ENCODE measurements at places on chromosomes 16 and 17.

DNA sequence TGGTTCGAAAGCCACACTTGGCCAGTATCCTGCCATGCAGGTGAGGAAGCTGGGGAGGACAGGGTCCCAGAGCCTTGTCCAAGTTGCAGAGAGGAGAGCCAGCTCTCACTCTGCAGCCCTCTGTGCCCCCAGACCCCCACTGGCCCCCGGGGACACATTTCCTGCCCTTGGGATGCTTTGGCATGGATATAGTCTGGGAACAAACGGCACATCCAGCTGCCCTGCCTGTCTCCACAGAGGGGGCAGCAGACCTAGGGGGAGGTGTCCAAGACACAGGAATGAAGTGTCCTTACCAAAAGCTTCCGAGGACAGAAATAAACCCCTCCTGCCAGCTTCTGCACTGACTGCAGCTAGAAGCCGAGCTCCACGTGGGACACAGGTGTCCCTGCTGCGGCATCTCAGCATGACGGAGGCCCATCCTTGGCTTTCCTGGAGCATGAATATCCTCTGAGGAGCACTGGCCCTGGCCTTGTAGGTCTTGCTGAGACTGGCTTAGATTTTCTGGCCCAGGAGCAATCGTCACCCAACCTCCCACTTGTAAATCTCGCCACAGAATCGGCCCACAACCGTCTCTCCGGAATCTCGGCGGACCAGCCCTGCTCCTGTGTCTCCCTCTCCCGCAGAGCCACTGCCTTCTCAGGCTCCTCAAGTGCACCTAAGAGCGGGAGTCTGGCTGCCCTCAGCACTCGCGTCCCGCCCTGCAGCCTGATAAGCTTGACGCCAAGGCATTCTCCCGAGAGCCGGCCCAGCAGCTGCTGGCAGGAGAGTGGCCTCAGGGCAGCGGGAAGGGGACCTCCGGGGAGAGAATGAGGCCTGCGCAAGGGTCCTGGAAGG lies 1.1 kb upstream of the CAPN15 start:
- DNase-seq: no peak

GRCh38 chr17:12195418-12195817 lies 174.7 kb downstream of the MAP2K4 start:
- no peak for DNase-seq

DNA sequence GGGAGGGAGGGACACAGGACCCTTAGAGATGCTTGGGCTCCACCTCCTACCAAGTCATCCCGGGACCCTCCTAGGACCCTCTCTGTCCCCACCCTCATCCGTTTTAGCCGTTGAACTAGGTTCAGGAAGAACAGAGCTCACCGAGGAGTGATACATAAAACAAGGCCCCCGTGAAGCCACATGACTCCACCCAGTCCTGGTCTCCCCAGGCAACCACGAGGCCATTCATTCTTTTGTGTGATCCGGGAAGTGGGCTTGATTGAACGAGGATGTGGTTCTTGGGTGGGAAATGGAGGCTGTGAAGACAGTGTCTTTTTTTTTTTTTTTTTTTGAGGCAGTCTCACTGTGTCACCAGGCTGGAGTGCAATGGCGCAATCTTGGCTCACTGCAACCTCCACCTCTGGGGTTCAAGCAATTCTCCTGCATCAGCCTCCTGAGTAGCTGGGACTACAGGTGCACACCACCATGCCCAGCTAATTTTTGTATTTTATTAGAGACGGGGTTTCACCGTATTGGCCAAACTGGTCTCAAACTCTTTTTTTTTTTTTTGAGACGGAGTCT lies 14.8 kb downstream of the TRARG1 start:
- peak; percentile 66 for DNase-seq

DNA sequence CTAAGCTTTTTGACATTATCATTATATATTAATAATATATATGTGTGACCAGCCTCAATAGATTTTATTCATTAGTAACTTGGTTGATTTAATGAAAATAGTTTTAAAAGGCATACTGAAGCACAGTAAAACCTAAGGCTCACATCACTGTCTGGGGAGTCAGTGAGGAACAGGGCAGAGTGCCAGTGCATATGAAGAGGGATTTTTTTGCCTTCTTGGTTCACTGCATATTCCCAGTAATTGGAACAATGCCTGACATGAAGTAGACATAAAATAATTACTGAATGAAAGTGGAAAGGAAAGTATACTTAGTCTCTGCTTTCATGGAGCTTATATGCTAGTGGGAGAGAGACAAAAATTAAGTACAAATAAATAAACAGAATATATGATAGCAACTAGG lies 81.1 kb downstream of the FTO start:
- no peak for DNase-seq
